ENCODE measurements at places on chromosomes 4 and X.

- peak; percentile 14 for DNase-seq
These were observed 73.8 kb upstream of the FREM3 start for GRCh38 chr4:143773998-143774895.

GRCh38 chrX:120795301-120795700, 80.4 kb downstream of the CT47B1 start:
- no peak for DNase-seq

GRCh38 chr4:25098964-25099891, 61.0 kb downstream of the SEPSECS start:
- no peak for DNase-seq

- no peak for DNase-seq
These were observed 97.7 kb downstream of the DDX60 start for GRCh38 chr4:168220893-168221292.

DNA sequence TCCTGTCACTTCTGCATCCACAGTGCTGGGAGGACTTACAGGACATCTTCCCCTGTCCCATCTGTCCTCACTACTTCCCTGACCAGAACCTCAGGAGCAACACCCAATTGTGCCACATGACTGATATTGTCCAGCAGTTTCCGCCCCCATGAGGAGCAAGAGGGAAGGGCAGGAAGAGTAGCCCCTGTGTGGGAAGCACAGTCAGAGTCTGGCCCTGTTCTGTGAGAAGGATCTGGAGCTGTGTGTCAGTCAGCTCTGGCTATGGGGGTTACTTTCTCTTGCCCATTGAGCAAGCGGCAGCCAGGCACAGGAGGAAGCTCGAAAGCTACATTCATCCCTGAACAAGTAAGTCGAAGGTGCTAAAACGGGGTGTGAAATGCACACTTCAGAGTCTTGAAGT, 14.8 kb upstream of the TRIM60 start:
- DNase-seq, result no peak

DNA sequence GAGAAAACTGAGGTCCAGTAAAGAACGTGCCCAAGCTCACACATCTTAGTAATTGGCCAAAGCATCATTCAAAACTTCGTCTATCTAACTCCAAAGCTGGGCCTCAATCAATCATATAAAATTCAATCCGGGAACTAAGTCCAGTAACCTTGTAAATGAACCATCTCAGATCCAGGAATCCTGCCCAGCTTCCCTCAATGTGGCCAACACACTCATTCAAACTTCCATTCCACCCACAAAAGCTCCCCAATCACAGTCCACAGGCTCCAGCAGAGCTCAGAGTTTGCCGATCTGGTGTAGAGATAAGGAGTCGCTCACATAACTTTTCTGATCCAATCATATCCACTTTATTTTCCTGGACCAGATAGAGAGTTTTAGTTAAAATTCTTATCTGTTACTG, 144.8 kb downstream of the SPATA18 start:
- DNase-seq, result no peak

All from activated CD8-positive, alpha-beta memory T cell treated with anti-CD3 and anti-CD28 coated beads for 48 hours (primary cell).